ENCODE measurements at places on chromosomes 5 and 9.

DNA sequence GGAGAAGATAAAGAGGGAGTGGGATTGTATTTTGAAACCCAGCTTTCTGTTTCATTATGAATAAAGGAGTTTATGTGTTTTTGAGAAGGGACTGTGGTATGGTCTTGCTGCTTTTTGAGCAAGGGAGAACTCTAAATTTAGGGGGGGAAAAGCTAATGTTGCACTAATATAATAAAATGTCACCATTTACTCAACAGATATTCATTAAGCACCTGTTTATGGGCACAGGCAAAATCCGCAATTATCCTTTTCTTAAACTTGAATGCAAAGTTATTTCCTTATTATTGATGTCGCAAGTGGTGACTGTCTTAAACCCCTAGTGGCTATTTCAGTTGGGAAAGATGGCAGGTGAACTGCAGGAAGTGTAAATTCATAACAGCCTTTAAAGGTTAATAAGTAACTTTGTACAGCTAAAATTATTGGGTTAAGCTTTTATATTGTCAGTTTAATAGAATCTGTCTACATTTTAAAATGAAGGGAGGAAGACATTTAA lies 1.5 kb downstream of the CDC42SE2 start:
- no peak for DNase-seq

GRCh38 chr5:883475-884181 lies 9.0 kb downstream of the BRD9 start:
- no peak for DNase-seq

- no peak for DNase-seq
Observed at GRCh38 chr9:131418143-131419025, 24.5 kb downstream of the PRRC2B start.

DNA sequence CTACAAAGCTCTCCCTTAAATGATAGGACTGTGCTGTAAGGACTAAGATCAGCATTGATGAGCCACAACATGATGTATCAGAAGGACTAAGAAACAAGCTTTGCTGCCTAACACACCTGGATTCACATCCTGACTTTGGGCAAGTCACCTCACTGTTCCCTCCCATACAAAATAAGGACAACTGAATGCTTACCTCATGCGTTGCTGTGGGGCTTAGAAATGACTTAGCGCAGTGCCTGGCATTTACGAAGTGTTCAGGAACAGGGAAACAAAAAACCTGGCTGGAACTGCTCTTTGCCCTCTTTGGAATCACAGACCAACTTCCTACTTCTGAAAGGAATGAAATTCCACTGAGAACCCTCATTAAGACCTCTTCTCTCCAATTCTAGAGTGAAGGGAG lies 113.7 kb downstream of the BAAT start:
- DNase-seq, result no peak

DNA sequence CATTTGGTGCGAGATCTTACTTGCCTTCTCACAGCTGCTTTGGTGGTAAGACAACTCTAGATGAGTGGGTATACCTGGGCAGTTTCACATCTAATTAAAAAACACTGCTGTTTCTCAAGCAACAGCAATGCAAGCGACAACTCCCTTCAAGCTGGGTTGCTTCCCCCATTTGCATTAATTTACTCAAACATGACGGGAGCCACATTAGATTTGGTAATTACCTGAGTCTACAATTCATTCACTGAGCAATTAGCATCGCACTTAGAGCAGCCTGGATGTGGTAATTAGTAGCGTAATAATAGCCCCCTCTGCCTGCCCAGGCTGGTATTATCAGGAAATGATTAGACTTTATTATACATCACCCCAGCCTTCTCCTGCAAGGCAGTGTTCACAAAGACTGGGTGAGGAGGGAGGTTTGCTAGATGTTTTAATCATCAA lies 73.4 kb downstream of the FBXO38 start:
- DNase-seq, result peak; percentile 33

DNA sequence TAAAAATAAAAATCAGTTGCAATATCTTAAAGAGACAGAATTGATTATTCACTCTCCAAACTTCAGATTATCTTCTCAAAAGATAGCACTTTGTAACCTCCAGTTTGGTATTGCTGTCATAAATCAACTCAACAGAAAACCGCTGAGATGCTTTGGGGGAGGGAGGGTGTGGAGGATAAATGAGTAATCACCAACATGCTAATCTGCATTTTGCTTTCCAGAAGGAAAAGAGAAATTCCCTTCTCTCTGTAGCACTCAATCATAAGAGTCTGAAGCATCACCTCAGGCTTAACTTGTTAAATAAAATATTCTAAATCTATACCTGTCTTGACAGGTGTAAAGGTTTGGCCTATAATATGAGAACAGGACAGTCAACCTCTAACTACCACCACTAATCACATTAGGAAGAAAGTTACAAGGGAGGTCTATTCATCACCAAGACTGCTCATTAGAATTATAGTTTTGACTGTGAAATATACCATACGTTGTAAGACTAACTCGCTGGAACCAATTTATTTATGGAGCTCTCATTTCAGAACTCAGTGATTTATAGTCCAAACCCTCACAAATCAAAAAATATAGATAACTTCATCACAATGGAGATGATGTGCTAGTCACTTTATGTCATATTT lies 89.0 kb downstream of the PIK3R1 start:
- DNase-seq, result no peak

- no peak for DNase-seq
Observed at GRCh38 chr5:17854901-17855300, 220.6 kb downstream of the TAF11L14 start.

GRCh38 chr5:3359642-3360041 lies 236.0 kb upstream of the IRX1 start:
- DNase-seq, result no peak

GRCh38 chr5:147397616-147398015 lies 112.3 kb downstream of the DPYSL3 start:
- no peak for DNase-seq

GRCh38 chr5:32618962-32619361 lies 33.6 kb downstream of the SUB1 start:
- no peak for DNase-seq

DNA sequence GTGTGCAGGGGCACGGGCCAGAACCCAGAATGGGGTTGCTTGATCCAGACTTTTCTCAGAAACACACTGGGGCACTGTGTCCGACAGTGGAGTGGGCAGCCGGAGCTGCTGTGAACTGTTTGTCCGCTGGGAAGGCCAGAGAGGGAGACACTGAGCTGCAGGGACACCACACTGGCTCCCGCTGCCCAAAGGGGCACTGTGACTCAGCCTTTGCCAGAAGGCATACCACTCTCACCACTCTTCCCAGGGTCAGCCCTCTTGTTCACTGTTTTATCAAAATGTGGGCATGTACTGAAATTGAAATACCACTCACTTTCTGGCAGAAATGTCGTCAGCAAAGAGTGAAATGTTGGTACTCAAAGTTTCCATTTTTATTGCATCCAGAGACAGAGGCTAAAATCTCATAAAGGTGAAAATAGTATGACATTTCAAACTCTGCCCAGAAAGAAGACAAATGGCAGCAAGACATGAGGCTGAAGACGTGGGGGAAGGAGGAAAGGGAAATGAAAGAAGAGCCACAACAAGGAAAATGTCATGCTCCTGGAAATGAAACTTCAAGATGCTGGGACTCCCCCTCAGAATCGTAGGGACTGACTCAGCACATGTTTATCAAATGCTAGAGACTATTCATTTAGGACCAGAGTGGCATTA lies 4.5 kb upstream of the IL7R start:
- peak; percentile 15 for DNase-seq

- DNase-seq, result peak; percentile 63
Observed at GRCh38 chr9:35903049-35903448, 3.0 kb upstream of the HRCT1 start.

DNA sequence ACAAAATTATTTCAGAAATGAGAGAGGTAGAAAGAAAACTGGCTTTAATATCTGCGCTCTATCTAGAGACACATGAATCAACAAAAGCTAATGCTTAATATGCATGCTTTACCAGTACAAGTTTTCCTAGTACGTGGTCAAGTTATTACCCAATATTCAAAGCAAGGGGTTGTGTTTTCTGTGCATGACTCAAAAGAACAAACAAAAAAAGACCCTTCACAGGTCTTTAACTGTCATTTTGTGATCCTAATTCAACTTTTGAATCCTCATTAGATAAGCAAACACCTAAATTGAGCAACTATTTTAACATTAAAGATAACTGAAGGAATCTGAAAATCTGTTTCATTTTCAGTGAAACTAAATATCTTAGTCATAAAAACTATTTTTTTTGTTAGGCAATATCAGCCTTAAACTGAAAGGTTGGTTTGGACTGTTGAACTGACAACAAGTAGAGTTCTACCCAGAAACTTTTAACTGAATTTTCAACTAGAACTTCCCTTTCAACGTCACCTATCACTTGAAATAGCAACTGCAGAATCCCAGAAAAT lies 12.5 kb downstream of the ST8SIA4 start:
- DNase-seq, result peak; percentile 54

- no peak for DNase-seq
Observed at GRCh38 chr9:93898502-93899426, 56.4 kb downstream of the BARX1 start.

DNA sequence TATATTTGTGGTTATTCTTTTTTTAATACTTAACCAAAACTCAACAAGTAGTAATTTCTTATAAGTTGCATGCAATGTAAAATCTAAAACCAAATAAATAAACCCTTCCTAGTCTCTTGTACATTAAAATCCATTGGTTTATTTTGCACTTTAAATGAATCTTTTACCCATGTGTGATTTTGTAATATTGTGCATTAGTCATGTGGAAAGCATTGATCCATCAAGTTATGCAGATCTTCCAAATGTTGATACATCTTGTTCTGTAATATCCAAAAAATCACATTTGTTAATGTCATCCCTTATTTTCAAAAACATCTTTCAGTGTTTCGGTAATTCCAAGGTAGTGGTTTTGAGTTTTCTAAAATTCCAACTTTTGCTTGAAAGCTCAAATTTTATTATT lies 63.3 kb downstream of the CWC27 start:
- no peak for DNase-seq

GRCh38 chr5:36644727-36645126 lies 38.3 kb downstream of the SLC1A3 start:
- no peak for DNase-seq

GRCh38 chr5:62287237-62287636 lies 18.8 kb upstream of the KIF2A start:
- peak; percentile 73 for DNase-seq

DNA sequence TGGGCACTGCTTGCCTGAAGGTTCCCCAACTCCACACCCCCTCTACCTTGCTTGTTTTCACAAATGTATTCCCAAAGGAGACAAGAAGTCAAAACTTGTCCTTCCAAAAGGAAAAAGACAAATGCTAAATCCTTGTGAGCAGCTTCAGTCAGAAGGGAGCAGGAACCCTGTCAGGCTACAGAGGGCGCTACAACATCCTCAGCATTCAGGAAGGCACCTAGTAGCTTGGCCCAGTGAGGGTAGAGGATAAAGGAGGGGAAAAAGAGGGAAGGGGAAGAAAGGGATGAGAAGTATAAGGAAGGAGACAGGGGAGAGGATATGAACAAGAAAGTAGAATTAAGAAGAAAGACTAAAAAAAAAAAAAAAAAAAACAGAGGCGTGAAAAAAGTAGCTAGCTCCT lies 97.5 kb downstream of the MLLT3 start:
- peak; percentile 4 for DNase-seq

- no peak for DNase-seq
Observed at GRCh38 chr5:36360307-36360706, 58.6 kb upstream of the RANBP3L start.

DNA sequence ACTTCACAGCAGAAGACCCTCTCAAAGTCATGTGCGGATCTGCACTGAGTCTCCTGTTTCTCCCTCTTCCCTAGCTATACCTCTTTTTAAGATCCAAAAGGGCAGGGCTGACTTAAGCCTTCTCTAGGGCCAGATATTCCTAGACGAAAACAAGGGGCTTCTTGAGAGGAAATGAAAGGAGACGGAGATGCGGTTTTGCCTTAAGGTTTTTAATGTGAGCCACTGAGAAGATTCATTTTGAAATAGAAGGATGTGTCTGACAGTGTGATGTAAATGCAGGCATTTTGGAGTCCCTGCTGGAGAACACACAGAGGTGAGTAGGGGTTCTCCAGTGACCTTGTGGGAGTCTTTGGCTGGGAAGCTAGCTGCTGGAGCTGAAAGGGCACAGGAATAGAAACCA lies 15.6 kb upstream of the IL12B start:
- DNase-seq, result no peak
